GM23338 (cell line): ENCODE measurements at places on chromosomes 5 and 9. TPM values are rescaled to one million over a fixed set of nuclear protein-coding genes. Genes with fewer than 3 reads are reported as not detected.

CRB2 gene
- 9.8 and 10.2 TPM in 2 replicates for total RNA-seq

SLC25A2 gene
- total RNA-seq: not detected in 2 replicates

OXCT1 gene
- 29.2 and 37.0 TPM in 2 replicates for total RNA-seq

FBXL17 gene
- total RNA-seq: 2.1 and 2.7 TPM in 2 replicates

PCDHA1 gene
- 1.6 and 3.2 TPM in 2 replicates for total RNA-seq

LCN9 gene
- not detected in 2 replicates for total RNA-seq

ARHGEF39 gene
- total RNA-seq: 16.8 and 25.7 TPM in 2 replicates

CCL28 gene
- 3.4 and 5.7 TPM in 2 replicates for total RNA-seq

IRX4 gene
- total RNA-seq: 1.7 and 2.8 TPM in 2 replicates

PCDHB5 gene
- 37.7 and 49.7 TPM in 2 replicates for total RNA-seq

GABRA6 gene
- not detected in 2 replicates for total RNA-seq
